ENCODE measurements at places on chromosomes 3 and 15. TPM values are rescaled to one million over a fixed set of nuclear protein-coding genes. Genes with fewer than 3 reads are reported as not detected.

The GNAT1 gene
- not detected for total RNA-seq

The AMIGO3 gene
- not detected for total RNA-seq

The FSIP1 gene
- 0.39 TPM for total RNA-seq

The EPHA3 gene
- total RNA-seq = 7.7 TPM

The SLC22A14 gene
- total RNA-seq = not detected

The NTRK3 gene
- 0.79 TPM for total RNA-seq

The PXYLP1 gene
- total RNA-seq = 11.6 TPM

The ST8SIA2 gene
- total RNA-seq = not detected

The CPNE9 gene
- total RNA-seq = not detected

The ZPLD1 gene
- 0.09 TPM for total RNA-seq

The GP9 gene
- not detected for total RNA-seq

The MESP2 gene
- 0.46 TPM for total RNA-seq

The MRPL3 gene
- 28.5 TPM for total RNA-seq

The CCNL1 gene
- 40.1 TPM for total RNA-seq

The ACOX2 gene
- 8.7 TPM for total RNA-seq

The GRAMD2A gene
- 0.19 TPM for total RNA-seq

The GDPGP1 gene
- total RNA-seq = 6.4 TPM

The SLC7A14 gene
- 0.14 TPM for total RNA-seq

The SNTN gene
- total RNA-seq = not detected

All from pancreas (tissue), 10 donors.